ENCODE measurements at places on chromosomes 1 and 21. TPM values are rescaled to one million over a fixed set of nuclear protein-coding genes. Genes with fewer than 3 reads are reported as not detected.

- DNase-seq, result no peak
Observed at GRCh38 chr21:40291560-40291959, 424.3 kb downstream of the PCP4 start.

GRCh38 chr1:83060221-83060620 lies 938.7 kb downstream of the TTLL7 start:
- no peak for DNase-seq

GRCh38 chr1:57835620-57836019 lies 411.8 kb upstream of the DAB1 start:
- no peak for DNase-seq

GRCh38 chr1:93581917-93582850 lies 99.5 kb downstream of the BCAR3 start:
- no peak for DNase-seq

Gene CFAP74
- not detected for total RNA-seq

Gene IVL
- total RNA-seq, result not detected
